HL-60 (cell line): ENCODE measurements at places on chromosomes 12 and 14.

GRCh38 chr12:100610666-100611430 lies 37.4 kb downstream of the GAS2L3 start:
- no peak for DNase-seq

DNA sequence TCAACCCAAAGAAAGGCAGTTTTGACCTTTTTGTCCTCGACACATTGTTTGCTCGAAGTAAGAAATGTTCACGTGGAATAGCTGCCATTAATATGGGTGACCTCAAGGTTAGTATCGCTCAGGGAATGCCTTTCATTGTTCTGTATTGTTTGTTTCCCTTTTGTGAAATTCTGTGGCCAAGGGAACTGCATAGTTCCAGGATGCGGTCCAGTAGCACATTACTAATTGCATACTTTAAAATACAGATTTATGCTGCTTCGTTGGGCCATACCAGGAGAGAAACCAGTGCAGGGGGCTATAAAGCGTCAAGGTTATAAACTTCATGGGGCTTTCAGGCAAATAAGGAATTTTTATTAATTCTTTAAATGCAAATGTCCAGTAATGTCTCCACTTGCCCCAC lies 73.3 kb upstream of the USP44 start:
- DNase-seq = no peak

DNA sequence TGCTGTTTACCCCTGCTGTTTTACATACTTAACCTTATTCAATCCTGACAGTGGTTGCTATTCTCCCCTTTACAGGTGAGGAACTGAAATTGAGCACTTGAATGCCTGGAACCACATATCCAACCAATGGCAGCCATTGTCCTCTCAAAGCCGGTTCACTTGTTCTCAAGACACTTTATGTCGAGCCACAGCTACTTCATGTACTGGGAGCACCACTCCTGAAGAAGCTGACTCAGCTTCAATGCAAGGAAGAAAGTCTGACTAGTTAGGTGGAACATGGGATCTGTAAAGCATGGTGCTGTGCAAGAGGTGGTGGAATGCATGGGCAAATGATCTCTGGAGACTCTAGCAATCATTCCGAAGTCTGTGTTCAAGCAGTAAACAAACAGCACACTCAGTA lies 113.9 kb upstream of the CPM start:
- no peak for DNase-seq

DNA sequence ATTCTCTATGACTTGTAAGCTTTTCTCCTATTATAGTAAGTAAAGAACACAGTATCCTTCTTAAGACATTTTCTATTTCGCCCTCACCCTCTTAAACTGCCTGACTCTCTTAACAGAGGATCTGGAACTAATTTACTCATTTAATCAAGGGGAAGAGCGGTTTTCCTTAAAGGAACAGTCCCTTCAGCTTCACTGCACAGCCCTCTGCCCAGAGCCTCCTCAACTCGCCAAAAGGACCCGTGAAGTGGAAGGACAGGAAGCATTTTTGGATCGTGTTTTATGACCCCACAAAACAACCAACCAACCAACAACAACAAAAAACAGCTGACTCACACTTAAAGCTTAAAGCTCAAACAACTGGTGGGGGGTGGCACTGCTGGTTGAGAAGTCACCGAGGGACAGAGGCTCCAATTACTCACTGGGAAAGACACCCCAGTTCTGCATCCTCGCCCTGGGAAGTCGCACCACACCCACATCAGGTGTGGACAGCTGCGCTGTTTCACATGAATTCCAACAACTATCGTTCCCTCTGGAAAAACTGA lies 35.7 kb downstream of the NID2 start:
- DNase-seq = no peak

DNA sequence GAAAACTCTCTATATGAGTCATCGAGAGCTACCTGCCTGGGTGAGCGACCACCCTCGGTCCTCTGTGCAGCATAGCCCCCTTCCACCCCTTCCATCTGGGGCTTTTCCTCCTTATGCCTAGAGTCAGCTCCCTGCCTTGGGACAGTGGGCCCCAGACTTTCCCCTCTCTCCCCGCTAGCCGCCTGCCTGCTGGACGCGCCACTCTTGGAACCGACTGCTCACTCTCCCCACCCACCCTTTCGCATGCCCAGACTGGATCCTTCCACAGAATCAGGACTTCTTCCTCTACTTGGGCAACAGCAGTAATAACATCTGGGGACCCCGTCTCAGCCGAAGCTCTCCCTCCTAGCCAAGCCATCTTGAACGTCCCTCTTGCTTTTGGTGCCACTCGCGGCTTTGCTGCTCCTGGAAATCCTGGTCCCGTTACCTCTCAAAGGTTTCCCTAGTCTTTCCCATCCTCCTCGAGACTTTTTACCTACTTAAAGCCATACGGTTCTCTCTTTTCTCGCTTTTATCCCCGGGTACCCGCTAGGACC lies 671 bp downstream of the ESYT1 start:
- DNase-seq = peak; percentile 14

DNA sequence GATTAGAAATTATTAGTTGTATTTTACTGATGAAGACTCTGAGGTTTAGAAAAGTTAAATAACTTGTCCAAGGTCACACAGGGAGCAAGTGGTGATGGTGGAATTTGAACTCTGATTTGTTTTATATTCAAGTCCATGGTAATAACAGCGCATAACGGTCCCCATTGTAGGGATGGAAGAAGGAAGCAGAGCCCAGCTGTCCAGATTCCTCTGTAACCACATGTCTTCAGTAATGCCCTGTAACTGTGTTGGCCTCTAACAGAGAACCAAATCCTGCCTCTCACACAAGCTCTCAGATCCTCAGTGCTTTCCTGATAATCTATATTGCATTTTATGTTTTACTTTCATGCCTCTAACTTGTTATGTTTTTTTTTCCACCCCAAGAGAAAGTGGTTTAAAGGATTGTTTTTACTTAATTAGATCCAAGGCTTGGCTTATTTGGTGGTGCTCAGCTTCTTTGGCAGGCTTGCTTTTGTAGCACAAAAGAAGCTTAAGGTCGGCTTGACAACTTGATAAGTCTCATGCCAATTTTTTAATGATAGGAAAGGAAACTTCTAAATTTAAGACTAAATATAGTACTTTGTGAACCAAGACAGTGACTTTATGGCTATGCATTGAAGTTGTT lies 105.1 kb upstream of the SEL1L start:
- no peak for DNase-seq

DNA sequence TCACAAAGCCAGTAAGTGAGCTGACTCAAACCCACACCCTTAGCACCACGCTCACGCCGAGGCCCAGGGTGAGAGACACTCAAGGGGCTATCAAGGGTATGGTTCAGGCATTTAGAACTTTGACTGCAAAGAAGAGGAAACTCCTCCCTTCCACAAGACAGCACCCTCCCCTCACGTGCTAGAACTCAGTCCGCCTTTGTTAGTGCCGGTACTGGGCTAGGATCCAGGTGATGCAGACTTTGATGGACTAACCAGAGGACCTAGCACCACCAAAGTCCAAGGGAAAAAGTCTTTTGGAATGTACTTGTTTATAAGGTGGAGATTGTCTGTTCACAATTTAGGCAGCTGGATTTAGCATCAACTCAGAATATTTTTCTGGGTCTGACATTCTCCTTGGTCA lies 33.7 kb downstream of the VWF start:
- DNase-seq = no peak

DNA sequence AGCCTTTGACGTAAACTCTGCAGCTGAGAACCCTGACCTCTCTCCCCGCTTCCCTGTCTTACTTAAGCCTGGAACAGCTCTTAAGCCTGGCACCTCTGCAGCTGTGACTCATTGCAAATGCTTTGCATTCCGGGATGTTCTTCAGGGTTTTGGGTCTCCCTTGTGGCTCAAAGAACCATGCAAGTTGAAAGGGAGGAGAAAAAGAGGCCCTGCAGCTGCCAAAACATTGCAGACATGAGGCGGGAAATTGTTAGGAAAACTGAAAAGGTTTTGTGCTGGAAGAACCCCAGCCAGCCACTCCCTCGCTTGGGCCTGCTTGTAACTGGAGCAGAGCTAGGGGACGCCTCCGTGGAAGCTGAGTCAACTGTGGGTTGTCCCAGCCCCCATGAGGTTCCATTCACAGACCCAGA lies 60.2 kb upstream of the FERMT2 start:
- DNase-seq = no peak

GRCh38 chr14:64790478-64790877 lies 86.3 kb downstream of the PLEKHG3 start:
- no peak for DNase-seq

GRCh38 chr12:104738776-104739642 lies 219.1 kb downstream of the SLC41A2 start:
- no peak for DNase-seq

- DNase-seq = no peak
Observed at GRCh38 chr14:74571441-74571841, 40.6 kb downstream of the LTBP2 start.

DNA sequence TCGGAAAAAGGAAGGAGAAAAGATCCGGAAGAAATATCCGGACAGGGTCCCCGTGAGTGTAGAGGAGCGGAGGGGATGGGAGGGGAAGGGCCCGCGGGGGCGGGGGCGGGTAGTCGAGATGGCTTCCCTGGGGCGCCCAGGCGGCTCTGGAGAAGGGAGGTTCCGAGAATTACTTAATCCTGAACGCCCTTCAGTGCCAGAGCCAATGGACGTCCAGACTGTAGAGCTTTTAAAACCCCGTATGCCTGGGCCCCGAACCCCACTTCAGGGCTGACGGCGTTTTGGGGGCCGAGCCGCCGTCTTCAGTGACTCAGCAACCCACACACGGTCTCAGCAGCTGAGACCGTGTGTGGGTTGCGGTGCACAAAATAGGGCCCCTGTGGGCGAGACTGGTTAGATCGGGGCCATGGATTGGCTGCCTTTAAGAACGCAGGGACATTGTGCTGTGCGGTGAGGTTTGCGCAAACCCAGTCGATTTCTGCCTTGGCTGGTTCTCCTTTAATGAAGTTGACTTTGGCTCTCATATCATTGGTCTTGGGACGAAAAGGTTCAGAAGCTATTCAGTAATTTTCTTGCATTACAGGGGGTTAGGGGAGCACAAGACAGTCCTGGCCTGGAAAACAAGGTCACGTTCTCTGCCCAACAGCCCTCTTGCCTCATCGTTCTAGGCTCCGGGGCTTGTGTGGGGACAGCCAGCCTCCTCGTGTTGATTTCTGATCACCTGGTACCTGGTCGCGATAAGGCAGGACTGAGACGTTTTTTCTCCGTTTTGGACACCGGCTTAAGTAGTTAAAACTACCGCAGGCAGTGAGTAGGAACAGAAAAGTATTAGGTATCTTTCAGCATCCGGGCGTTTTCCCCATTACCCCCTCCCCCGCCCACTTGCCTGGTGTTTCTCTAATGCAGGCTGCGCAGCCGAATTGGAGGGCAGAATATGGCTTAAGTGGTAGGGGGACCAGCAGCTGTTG lies 775 bp downstream of the GABARAPL1 start:
- peak; percentile 94 for DNase-seq

DNA sequence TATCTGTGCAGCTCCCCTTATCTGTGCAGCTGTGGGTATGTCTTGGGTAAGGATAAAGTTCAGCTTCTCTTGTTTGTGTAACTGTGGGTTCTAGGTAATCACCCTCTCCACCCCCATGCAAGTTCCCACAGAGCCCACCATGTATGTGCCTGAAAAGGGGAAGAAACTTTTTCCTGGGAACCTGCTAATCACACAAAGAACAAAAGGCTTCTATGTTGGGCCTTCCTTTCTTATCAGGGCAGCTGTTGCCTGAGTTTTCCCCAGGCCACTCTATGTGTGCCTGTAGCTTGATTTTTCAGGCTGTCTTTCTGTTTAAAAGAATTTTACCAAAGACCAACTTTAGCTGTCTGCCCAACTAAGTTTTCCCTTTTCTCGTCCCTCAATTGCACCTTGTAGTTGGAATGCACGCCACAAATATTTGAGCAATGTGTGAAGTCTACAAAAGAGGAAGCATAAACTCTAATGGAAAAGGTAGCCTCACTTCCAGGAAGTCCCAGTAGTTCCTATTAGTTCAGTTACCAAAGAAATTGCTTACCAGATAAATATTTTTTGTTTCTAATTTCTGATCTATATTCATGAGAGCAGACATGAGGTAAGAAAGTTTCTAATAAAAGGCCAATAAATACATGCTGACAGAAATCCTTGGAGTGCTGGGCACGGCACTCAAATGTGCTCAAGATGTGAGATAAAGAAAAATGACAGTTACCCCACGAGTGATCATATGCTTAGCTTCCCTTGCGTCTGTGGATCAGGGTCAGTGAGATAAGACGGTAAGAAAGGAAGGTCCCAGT lies 2.7 kb upstream of the GALC start:
- DNase-seq = no peak

- no peak for DNase-seq
Observed at GRCh38 chr14:43019826-43020225, 1413.2 kb downstream of the LRFN5 start.

DNA sequence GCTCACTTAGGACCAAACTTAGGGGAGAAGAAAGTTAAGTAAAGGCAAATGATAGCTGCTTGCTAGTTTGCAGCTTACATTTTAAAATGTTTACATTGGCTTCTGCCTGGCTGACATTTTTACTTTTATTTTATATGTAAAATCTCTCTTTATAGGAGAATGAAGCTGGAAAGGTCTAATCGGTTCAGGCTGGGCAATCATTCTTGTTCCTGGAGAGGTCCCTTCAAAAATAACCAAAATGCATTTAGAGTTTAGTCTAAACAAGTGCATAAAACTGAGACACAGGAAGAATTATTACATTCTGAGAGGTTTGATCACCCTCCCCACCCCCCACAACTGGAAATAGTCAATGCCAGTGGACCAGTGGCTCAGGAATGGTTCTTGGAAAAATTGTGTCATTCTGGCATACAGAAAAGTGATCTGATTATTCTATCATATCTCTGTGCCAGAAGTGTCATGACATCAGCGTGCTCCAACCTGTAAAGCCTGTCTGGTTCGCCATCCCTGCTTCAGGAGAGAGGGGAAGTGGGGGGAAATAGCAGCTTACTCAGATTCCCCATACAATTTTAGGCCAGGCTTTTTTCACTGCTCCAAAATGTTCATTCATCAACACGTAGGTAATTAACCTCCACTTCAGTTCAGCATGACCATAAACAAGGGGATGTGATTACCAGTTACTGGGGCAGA lies 4.2 kb downstream of the PRICKLE1 start:
- DNase-seq = no peak

- DNase-seq = no peak
Observed at GRCh38 chr12:102687523-102687922, 207.2 kb upstream of the IGF1 start.
